ENCODE measurements at places on chromosomes 1 and 21.

- DNase-seq = no peak
These were observed 80.2 kb upstream of the ZBTB40 start for GRCh38 chr1:22371408-22371807.

DNA sequence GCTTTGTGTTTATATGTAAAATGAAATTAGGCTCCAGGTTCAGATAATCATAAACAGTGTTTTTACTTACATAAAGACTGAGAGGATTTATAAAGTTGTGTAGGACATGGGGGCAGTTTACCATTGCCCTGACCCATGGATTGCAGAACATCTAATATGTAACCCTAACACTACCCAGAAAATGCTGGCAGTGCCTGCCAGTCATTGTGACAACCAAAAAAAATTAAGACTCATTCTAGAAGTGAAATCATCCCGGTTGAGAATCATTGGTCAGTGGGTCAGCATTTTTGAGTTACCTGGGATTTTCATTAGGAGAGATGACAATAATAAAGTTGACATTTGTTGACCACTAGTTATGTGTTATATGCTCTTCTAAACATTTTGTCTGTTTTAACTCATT is 31.2 kb upstream of the THEM4 start:
- DNase-seq = no peak

DNA sequence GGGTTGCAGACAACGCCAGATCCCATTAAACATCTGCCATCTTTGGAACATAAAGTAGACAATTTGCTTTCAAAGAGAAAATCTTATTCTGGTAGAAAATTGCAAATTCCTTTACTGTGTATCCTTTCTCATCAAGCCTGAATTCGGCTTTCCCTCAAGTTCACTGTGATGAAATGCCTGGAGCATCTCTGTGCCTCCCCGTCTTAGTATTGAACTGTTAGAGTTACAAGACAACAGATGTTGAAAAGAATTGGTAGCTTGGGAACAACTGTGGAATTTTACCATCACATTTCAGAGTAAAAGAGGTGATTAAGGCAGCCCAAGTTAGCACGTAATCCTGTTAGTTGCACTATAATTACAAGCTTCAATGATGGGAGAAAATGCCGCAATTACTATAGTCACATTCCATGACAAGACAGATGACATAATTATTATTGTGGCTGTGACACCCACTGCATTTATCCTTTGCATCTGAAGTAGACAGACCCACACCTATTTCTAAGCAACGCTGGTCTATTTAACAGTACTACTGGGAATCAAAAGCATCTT is 54.4 kb upstream of the B3GALNT2 start:
- DNase-seq = no peak

GRCh38 chr21:36803816-36804439 is 105.0 kb downstream of the SIM2 start:
- no peak for DNase-seq

GRCh38 chr1:96987186-96987703 is 265.7 kb downstream of the PTBP2 start:
- DNase-seq = no peak

DNA sequence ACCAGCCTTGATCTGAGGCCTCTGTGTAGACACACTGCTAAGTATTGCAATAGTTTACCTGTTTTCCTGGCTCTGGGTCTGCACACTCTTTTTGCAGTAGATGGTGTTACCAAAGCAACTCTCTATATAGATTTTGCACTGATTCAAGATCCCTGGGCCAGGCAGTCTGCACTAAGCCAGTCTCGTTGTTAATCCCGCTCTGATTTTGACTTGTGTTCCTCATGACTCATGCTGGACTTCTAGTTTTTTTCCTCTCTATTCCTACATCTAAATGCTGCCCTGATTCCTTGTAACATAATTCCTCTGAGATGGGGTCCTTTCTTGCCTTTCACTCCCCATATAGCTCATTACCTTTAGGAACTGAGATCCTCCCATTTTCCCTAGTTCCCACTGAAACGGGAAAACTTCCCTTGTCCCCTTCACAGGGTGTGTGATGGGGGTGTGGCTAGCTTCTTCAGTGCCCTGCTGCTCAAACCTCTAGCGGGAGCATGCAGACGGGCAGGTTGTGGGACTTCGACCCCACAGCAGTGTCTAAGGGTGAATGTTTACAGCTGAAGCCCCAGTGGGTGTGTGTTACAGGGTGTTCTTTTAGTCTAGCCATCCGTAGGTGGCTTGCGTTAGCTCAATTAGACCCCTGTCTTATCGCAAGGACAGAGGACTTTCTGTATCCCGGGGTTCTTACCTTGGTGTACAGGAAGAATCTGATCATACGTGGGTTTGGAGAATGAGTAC is 106.5 kb upstream of the RAB3GAP2 start:
- no peak for DNase-seq

GRCh38 chr1:59502009-59502691 is 205.3 kb downstream of the FGGY start:
- no peak for DNase-seq

DNA sequence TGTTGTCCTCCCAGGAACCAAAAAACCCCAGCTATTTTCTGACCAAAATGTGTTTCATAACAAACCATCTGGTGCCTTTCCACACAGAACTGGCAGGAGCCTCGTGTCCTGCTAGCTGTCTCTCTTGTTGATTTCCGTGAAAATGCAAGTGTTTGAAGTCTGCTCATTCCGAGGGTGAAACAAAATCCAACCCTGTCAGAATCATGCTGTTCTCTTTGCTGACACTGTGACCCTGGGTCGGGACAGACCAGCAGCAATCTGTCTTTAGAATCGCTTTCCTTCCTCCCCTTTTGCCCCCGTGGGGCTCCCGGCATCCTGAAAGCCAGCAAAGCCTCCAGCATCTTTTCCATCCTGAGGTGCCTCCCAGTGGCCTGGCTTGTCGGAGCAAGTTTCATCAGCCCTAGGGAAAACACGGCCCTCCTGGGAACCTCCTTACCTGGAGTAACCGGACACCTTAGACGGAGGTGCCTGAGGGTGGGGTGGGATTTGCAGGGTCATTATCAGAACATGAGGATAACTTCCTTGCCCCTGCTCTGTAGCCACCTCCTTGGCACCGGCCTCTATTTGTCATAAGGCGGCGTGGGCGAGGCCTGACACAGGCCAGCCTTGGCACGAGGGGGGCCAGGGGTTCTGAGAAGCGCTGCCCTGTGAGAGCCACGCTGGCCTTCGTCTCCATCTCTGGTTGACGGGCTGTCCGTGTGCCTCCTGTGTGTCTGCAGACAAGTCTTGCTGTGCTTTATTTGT is 24.9 kb downstream of the LDLRAP1 start:
- DNase-seq = no peak

DNA sequence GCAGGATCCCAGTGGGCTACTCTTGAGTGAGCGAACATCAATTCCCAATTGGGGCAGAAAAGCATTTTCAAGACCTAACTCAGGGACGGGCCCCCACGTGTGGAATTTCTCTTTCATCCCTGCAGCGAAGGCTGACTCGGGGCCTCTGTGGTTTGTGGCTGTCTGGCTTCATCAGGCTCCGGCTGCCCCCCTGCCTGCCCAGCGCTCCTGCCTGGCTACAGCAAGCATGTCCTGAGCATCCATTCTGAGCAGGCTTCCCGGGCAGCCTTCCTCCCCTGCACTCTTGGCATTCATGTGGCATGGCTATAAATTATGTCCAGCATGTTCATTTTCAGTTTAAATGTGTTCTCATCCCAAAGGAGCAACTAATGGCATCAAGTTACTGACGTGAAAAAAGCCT is 588.1 kb downstream of the KIF26B start:
- no peak for DNase-seq

GRCh38 chr1:2971609-2972008 is 49.7 kb upstream of the ACTRT2 start:
- DNase-seq = no peak

GRCh38 chr1:14815175-14815877 is 216.8 kb downstream of the KAZN start:
- no peak for DNase-seq

DNA sequence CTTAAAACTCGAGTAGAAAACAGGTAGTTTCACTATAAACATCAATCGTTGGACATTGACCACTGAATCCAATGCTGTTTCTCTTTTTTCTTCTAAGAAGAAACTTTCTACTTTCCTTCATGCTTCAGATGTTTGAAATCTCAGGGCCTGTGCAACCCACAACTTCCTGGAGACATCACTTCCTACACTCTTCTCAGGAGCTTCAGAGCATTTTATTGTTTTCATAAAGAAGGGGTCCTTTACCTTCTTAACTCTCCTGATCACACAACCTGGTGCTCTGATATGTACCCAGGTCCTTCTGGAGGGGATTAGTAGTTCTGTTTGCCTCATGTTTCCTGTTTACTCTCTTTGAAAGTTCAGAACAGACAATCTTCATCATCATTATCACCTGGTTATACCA is 113.0 kb upstream of the VAV3 start:
- peak; percentile 61 for DNase-seq
